ENCODE measurements at places on chromosomes 12 and 14.

- no peak for DNase-seq
These were observed 3.7 kb upstream of the SLC35F4 start for GRCh38 chr14:57869617-57870016.

DNA sequence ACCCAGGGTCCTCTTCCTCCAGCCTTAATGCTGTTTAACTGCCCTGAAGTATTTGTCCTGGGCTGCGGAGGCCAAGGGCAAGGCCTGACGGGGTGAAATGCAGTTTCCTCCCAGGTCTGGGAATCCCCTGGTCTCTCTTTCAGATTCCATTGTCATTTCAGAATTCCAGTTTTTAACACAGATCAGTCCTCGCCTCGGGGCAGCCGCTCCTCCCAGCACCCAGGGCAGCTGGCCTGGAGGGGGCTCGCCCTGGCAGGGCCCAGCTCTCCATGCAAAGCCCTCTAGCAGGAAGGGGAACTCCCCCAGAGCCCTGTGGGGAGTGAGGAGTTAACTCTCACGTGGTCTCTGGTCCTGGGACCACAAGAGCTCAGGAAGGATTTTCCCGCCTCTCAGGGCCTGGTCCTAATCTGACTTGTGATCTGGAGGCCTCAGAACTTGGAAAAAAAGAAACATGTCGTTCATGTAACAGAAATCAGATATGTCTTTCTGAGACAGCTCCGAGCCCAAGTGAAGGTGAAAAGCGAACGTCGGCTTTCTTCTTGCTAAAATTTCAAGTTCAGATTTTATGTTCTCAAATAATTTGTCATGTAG lies 265.6 kb upstream of the SFSWAP start:
- DNase-seq: no peak

GRCh38 chr12:65125975-65126374 lies 4.9 kb upstream of the WIF1 start:
- DNase-seq: no peak

DNA sequence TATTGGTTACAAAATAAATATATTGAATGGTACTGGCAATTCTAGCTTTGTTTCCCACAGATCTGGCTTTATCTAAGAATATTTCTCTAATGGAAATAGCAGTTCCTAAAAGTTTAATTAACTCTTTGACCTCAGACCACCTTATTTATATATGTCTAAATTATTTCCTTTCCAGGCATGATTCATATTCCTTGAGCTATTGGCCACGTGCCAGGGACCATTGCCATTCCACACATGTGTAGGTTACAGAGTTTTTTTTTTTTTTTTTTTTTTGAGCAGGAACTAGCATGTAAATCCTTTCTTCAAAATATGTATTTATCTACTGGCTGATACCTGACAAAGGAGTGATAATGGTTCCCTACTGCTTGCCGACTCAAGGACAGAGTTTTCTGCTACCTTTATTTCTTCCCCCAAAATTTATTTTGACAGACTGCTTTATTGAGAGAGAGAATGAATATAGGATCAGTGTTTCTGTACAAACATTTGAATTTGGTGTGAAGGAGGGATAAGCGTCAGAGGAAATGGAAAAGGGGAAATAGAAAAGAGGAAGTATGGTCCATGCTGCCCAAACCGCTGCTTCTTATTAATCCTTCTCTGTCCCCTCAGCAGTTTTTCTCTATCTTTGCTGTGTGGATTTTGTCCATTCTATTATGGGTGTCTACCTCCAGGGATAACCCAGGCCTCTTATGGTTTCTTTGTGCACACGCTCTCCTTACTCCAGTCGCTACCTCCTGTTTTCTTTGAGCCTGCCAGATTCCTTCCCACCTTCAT lies 36.4 kb downstream of the PDE3A start:
- no peak for DNase-seq

DNA sequence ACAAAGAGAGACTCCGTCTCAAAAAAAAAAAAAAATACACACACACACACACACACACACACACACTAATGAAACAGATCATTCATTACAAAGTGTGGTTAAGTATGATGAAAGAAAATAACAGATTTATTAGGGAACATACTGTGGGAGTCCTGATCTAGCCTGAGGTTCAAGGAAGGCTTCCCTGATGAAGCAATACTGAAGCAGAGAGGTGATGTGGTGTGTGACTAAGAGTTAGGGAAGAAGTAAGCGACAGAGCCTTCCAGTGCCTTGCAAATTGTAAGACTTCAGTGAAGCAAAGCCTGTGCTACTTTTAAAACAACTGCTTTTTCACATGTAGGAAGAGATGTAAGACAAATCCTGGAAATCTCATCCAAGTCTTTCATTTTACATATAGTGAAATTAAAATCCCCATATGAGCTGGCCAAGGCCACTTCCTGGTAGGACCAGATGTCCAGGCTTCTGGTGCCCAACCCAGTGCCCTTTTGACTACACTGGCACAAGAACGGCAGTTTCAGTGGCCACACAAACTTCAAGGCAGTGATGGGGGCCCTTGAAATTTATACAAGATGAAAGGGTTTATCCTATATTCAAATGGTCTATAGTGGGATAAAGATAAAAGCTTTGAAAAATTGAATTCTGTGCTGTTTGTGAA lies 86.2 kb downstream of the STON2 start:
- DNase-seq: no peak

DNA sequence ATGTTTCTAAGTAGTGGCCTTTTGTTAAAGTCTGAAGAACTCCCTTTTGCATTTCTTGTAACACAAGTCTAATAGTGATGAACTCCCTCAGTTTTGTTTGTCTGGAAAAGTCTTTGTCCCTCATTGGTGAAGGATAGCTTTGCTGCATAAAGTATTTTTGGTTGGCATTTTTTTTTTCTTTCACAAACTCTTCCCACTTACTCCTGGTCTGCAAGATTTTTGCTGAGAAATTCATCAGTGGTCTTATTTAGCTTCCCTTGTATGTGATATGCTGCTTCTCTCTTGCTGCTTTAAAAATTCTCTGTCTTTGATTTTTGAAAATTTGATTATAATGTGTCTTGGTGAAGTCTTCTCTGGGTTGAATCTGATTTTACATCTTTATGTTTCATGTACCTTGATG lies 22.7 kb downstream of the TRMT5 start:
- DNase-seq: no peak

GRCh38 chr12:25376985-25377384 lies 126.3 kb upstream of the KRAS start:
- no peak for DNase-seq

DNA sequence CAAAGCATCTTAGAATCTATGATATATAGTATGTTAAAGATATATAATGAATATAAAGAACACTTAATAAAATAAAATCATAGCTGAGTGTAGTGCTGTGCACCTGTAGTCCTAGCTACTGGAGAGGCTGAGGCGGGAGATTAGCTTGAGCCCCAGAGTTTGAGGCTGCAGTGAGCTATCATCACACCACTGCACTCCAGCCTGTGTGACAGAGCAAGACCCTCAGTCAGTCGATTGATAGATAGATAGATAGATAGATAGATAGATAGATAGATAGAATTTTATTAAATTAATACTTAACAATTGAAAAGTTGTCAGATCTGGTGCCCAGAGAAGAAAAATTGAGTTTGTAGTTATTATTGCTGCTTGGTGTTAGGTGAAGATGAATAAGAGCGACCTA lies 40.0 kb downstream of the CNOT2 start:
- no peak for DNase-seq

GRCh38 chr14:92223025-92223424 lies 99.9 kb upstream of the SLC24A4 start:
- DNase-seq: no peak

DNA sequence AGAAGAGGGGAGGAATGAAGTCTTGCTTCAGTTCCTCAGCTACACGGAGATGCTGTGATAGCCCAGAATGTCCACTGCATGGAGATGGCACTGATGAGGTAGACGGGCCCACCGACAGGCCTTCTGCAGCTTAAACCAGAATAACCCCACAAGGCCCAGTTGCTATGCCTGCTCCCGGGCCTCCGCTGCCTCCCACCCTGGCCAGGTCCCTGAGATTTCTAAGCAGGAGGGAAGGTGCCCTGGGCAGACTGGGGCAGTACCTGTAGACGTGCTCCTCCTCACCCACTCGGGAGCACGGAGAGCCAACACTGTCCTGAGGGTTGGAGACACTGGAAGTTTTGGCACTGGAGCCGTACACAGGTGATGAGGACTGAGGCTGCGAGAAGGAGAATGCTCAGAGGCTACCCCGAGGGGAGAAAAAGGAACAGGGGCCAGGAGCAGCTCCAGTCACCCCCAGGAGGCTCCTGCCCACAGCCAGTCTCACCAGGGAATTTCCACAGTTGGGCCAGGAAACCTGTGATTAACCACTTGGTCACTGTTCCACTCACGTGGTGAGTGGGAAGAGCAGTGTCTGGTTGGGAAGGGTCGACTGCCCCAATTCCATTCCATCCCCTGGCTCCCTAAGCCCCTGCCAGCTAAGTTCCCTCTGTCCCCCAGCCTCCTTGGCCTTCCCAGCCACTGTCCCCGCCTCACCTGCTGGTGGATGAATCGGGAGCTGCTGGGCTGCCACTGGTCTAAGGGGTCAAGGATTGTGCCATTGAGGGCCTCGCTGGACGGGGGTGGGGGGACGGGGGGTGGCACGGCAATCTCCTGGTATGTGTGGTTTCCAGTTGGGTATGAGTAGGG lies 22.8 kb upstream of the RPLP0 start:
- no peak for DNase-seq

- no peak for DNase-seq
These were observed 28.3 kb downstream of the DUSP16 start for GRCh38 chr12:12534166-12534866.

DNA sequence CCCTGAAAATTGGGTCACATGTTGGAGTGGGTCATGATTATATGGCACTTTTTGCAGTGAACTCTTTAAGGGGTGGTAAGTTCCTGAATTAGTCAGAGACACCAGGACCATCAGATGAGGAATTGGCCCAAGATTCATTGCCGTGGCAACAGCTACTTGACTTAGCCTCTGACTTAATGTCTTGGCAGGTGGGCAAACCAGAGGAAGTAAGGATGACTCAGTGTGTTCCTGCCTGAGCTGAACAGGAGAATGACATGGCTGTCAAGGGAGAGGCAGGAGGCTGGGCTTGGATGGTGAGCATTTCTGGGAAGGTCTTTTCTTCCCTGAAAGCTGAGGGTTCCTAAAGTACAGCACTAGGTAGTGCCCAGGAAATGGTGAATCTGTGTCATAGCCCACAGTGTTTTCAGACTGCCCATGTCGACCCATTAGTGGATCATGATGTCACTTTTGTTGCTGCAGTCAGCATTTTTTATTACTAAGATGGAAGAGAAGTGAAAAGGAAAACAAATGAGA lies 170.1 kb upstream of the PWP1 start:
- peak; percentile 34 for DNase-seq

DNA sequence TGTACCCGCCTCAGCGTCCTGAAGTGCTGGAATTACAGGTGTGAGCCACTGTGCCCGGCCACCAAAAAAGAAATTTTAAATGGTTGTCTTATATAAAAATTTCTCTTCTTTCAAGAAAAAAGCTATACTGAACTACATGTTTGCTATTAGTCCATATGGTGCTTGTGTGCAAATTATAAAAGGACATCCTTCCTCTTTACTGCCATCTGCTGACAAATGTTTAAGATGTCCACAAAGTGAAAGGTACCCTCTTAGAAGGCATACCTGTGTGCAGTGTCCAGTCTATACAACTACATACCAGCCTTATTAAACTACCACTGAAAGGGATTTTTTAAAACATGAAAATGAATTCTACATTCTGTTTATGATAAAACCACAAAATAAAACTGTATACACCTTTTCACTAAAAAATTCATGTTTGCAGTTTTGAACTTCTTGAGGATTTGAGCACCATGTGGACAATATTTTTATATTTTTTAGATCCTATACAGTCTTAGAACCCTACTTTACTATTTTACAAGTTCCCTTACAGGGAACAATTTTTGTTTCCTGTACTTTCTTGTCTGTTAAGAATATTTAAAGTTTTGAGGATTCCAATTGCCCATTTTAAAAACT lies 32.8 kb upstream of the TOMM20L start:
- DNase-seq: no peak

GRCh38 chr12:131829791-131830334 lies 1.7 kb downstream of the MMP17 start:
- DNase-seq: no peak

- no peak for DNase-seq
These were observed 8.5 kb upstream of the TTC8 start for GRCh38 chr14:88815980-88816379.

- peak; percentile 45 for DNase-seq
These were observed 376.9 kb downstream of the GALC start for GRCh38 chr14:87615822-87616679.

DNA sequence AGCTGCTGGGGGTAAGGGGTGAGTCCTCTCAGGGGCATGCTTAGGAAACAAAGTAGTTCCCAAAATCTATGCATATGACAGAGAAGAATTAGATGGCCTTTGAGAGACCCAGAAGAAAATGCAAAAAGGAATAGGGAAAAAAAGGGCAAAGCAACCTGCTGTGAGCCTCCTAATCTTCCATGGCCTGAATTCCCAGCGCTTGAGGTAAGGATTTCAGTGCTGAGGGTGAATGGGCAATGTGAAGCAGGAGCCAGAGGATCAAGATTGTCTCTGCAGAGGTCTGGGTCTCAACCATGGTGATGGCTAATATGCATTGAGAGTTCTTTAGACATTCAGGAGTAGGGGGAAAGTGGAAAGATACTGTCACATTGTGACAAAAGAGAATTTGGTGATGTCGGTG lies 31.5 kb downstream of the GPR65 start:
- no peak for DNase-seq

DNA sequence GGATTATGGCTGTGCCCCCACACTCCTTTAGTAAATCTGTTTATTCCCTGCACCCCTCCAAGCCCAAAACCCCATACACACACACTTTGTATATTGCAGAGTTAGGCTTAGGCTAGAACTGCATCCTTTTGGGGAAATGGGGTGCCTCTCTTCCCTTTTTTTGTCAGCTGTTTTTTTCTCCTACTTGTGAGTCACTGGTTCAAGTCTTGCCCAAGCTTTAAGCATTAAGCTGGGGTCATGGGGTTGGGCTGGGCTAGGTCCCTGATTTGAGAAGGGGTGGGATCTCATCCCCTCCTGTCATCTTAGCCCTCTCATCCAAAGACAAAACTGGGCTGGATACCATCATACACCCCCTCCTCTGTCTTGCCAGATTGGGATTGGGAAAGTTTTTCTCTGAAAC lies 1.6 kb downstream of the LRP1 start:
- no peak for DNase-seq

GRCh38 chr14:50667996-50668825 lies at the start of gene SAV1:
TSS of gene SAV1 (minus strand) at chr14:50668306. CDS start at chr14:50667967, 339 bp downstream.
- DNase-seq: peak; percentile 59

- DNase-seq: no peak
These were observed 61.2 kb upstream of the RASSF3 start for GRCh38 chr12:64549108-64549507.

GRCh38 chr12:71567537-71567936 lies 96.1 kb downstream of the ZFC3H1 start:
- no peak for DNase-seq

GRCh38 chr12:40208707-40209446 lies 15.9 kb upstream of the LRRK2 start:
- DNase-seq: no peak

GRCh38 chr14:81440041-81440440 lies 39.9 kb upstream of the STON2 start:
- no peak for DNase-seq

Data from activated naive CD8-positive, alpha-beta T cell treated with anti-CD3 and anti-CD28 coated beads, Interleukin-2, amount 50 U/mL, for 24 hours (primary cell).